ENCODE measurements at places on chromosomes 16 and 17.

DNA sequence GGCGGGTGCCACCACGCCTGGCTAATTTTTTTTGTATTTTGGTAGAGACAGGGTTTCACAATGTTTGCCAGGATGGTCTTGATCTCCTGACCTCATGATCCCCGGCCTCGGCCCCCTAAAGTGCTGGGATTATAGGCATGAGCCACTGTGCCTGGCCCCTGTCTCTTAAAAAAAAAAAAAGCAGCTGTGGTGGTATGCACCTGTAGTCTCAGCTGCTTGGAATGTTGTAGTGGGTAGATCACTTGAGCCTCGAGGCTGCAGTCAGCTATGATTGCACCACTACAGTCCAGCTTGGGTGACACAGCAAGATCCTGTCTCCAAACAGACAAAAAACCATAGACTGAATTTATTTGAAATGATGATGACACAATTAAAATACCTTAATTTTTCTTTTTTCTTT lies 24.3 kb downstream of the CDK12 start:
- DNase-seq, result peak; percentile 90

DNA sequence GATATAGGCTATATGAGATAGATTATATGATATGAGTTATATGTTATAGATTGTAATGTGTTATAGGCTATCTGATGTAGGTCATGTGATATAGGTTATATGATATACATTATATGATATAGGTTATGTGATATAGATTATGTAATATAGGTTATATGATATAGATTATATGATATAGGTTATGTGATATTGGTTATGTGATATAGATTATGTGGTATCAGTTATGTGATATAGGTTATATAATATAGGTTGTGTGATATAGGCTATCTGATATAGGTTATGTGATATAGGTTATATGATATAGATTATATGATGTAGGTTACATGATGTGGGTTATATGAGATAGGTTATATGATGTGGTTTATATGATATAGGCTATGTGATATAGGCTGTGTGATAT lies 68.5 kb downstream of the RGS9 start:
- DNase-seq, result no peak

- no peak for DNase-seq
These were observed 140.9 kb downstream of the MRTFB start for GRCh38 chr16:14211856-14212543.

GRCh38 chr16:88194397-88195268 lies 188.1 kb upstream of the ZNF469 start:
- peak; percentile 74 for DNase-seq

- no peak for DNase-seq
These were observed 2.9 kb downstream of the CMIP start for GRCh38 chr16:81447383-81448101.

DNA sequence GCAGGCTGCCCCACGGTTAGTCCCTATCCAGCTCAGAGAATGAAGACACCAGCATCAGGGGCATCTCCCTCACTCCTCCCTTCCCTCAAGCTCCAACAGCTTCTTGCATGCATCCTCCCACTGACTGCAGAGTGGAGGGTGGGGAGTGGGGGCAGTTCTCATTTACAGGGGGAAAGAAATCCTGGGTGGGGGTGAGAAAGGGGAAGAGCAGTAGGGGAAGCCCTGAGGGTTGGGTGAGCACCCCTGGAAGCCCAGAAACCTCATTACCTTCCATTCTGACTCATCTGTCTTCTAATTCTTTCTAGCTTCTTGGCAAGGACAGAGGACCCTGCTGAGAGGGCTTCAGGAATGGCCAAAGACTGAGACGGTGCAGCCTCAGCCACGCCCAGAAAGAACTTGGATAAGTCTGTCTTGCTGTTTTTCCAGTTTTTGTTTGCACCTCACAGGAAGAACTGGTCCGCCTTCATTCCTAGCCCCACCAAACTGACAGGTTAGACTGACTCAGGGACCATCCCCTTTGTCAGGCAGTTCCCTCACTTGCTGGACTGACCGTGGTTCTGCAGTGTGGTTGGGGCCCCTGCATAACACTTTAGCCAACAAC lies 52.5 kb upstream of the WSB1 start:
- peak; percentile 13 for DNase-seq

- DNase-seq, result no peak
These were observed 2.8 kb downstream of the OMG start for GRCh38 chr17:31294231-31294630.

GRCh38 chr17:31811101-31811500 lies 47.9 kb downstream of the COPRS start:
- DNase-seq, result no peak

DNA sequence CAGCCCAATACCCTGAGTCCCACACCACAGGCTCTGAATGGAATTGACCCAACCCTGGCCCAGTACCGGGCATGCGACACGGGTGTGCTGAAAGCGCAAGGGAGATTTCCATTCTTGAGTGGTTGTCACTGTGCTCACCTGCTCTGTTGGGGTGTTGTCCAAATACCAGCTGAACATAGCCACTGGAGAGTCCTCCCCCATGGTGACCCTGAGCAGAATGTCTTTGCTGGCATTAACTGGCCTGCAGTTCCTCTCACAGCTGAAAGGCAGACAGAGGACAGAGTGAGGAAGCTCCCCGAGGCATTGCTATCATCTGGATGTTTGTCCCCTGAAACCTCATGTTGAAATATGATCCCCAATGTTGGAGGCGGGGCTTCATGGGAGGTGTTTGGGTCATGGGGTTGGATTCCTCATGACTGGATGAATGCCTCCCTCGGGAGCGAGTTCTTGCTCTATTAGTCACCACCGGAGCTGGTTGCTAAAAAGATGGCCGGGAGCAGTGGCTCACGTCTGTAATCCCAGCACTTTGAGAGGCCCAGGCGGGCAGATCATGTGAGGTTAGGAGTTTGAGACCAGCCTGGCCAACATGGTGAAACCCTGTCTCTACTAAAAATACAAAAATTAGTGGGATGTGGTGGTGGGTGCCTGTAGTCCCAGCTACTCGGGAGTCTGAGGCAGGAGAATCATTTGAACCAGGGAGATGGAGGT lies 57.3 kb upstream of the BCO1 start:
- peak; percentile 98 for DNase-seq

- no peak for DNase-seq
These were observed 50.3 kb downstream of the KSR1 start for GRCh38 chr17:27506348-27507218.

DNA sequence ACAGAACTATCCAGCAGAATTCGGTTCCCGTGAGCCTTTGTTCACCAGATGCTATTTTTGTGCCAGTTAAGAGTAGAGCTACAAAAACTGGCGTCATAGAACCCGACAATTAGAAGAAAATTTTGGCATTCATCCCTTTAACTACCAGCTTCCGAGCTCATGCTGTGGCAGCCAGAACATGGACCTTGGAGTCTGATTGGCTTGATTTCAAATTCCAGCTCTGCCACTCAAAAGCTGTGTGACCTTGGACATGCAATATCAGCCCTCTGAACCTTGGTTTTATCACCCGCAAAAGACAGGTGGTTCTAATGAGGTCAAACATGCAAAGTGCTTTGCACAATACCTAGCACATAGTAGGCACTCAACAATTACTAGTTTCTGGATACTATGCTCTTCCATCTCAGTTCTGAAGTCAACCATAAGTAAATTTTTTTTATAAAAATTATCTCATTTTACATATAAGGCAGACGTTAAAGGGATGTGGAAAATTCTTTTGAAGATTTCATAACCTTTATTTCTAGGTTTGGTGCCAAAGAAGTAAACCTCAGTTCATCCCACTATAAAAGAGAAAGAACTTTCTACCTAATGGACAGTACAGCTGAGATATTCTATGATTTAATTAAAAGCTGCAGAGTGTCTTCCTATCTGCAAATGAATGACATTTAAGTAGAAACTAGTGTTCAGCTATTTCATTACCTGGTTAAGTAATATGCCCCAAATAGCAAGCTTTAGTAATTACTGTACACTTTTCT lies 331.5 kb downstream of the HAPSTR1 start:
- DNase-seq, result no peak

- DNase-seq, result no peak
These were observed 67.0 kb downstream of the PRMT7 start for GRCh38 chr16:68377667-68378393.

GRCh38 chr16:10967986-10968385 lies 23.6 kb downstream of the CLEC16A start:
- DNase-seq, result no peak

GRCh38 chr17:50683434-50684287 lies 24.1 kb downstream of the ANKRD40 start:
- no peak for DNase-seq

- no peak for DNase-seq
These were observed at the start of gene CHP2 for GRCh38 chr16:23754594-23755483. Gene CHP2 (plus strand): TSS chr16:23755026. CDS start chr16:23755050, 24 bp downstream.

- no peak for DNase-seq
These were observed 175.7 kb downstream of the AXIN2 start for GRCh38 chr17:65385726-65386125.

DNA sequence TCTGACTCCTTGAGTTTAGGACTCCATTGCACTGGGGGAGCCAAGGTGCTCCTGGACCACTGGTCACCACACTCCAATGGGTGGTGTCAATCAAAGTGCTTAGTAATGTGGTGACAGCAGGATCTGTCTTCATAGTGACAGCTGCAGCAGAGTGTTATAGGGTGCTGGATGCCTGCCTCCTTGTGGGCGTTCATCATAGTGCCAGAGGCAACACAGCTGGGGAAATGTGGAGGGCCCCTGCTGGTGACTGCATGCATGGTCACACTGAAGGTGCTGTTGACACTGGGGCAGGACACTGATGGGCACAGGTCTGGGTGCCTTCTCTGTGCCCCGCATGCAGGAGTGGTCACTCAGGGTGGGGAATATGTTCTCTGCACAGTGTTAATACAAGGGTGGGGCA lies 177.5 kb upstream of the CDH8 start:
- no peak for DNase-seq

DNA sequence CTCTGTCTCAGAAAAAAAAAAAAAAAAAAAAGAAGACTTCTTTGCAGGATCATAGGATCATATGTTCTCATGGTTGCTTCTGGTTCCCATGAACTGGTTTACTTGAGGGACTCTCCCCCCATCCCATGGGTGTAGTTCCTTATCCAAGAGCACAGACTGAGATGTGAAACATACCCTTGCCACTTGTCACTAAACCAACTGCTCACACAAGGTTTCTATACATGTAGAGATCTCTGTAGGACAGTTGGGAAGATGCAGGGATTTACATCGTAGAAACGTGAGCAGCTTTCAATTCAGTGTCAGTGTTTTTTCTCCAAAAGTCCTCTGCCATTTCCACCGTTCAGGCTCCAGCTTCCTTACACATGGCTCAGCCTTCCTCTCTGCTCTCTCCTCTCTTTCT lies 11.1 kb upstream of the TMEM94 start:
- no peak for DNase-seq

DNA sequence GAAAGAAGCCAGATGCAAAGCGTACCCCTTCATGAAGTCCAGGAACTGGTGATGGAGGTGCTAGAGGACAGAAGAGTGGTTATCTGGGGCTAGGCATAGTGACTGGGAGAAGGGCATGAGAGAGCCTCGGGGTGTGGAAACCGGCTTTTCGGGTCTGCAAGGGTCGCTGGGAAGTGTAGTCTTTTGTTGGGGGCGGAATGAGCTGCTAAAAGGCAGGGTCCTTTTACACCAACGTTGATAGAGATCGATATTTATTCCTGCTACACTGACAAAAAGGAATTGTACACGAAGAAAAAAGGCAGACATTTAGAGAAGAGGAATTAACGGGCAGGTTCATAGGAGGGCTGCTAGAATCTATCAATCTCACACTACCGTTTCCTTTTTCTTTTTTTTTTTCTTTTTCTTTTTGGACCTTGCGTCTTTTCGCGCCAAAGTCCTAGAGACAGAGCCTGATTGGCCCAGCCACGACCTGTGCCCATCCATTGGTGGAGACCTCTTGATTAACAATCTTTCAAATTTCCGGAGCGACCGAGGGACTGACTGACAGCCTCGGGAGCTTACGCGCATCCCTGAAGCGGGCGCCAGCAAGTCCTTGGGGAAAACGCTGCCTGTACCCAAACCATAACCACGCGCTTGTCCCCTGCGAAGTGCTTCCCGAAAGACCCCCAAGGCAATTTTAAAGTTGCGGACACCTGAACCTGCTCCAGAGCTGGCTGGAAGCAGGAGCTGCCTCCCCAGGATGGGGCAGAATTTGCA lies 27.7 kb upstream of the DHRS7B start:
- peak; percentile 86 for DNase-seq

DNA sequence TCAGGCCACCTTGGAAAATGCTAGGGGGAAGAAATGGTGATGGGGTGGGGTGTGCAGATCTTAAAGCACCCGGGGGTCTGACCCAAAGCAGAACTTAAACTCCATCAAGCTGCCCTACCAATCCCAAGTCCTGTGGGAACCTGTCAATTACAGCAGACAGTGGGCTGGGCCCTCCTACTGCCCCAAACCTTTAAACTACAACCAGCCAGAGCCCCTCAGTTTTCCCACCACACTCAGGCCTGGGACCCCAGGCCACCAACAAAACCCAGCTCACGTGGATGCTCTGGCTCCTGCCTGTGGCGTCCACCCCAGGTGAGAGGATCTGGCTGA lies 2.7 kb downstream of the MYO18A start:
- no peak for DNase-seq

- DNase-seq, result no peak
These were observed 528 bp downstream of the PRSS27 start for GRCh38 chr16:2719328-2720063.

DNA sequence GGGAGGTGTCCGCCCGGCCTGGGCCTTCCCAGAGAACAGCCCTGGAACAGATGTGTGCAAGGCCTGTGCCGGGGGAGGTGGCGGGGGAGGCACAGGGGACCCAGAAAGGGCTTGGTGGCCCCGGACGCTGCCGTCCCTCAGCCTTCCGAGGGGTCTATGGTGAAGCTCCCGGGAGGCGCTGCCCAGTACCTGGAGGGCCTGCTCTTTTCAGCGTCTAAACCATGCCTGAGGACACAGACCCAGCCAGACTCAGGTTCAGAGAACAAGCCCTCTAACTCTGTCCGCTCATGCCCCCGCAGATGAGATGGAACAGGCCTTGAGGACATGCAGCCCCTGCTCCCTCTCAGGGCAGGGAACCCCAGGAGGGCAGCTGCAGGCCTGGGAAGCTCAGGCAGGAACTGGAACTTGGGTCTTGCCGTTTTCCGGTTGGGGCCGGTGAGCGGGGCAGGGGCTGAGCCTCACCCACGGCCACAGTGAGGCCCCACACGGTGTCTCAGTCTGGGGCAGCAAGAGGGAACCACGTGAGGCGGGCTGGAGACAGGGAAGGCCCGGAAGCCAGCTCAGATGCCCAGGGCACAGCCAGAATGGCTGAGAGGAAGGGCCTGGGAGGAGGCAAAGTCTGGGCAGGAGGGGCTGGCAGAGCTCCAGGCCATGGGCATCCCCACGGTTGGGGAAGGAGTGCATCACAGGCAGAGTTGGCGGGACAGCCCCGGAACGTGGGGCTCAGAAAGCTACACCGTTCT lies 12.5 kb downstream of the SLC16A3 start:
- peak; percentile 88 for DNase-seq
